ENCODE measurements at places on chromosomes 1 and 21. TPM values are rescaled to one million over a fixed set of nuclear protein-coding genes. Genes with fewer than 3 reads are reported as not detected.

DNA sequence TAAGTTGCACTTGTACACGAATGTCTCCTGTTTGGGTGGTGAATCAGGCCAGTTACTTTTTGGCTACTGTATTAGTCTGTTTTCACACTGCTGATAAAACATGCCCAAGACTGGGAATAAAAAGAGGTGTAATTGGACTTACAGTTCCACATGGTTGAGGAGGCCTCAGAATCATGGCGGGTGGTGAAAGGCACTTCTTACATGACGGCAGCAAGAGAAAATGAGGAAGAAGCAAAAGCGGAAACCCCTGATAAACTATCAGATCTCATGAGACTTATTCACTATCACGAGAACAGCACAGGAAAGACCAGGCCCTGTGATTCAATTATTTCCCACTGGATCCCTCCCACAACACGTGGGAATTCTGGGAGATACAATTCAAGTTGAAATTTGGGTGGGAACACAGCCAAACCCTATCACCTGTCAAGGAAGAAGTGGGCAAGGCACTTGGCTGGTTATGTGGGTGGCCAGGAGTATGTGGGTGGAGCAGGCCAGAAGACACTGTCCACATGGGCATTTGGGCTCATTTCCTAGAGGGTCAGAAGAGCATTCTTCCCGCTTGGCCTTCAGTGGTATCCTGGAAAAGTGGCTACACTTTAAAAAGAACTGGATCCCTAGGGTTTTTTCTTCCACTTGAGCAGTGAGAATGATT lies 228.8 kb downstream of the HHAT start:
- no peak for DNase-seq

GRCh38 chr1:183699616-183700160 lies 46.6 kb upstream of the APOBEC4 start:
- DNase-seq: no peak

GRCh38 chr21:27363719-27364477 lies 397.0 kb upstream of the ADAMTS5 start:
- DNase-seq: no peak

- DNase-seq: no peak
Observed at GRCh38 chr1:52725903-52726264, 369 bp upstream of the ZYG11B start.

DNA sequence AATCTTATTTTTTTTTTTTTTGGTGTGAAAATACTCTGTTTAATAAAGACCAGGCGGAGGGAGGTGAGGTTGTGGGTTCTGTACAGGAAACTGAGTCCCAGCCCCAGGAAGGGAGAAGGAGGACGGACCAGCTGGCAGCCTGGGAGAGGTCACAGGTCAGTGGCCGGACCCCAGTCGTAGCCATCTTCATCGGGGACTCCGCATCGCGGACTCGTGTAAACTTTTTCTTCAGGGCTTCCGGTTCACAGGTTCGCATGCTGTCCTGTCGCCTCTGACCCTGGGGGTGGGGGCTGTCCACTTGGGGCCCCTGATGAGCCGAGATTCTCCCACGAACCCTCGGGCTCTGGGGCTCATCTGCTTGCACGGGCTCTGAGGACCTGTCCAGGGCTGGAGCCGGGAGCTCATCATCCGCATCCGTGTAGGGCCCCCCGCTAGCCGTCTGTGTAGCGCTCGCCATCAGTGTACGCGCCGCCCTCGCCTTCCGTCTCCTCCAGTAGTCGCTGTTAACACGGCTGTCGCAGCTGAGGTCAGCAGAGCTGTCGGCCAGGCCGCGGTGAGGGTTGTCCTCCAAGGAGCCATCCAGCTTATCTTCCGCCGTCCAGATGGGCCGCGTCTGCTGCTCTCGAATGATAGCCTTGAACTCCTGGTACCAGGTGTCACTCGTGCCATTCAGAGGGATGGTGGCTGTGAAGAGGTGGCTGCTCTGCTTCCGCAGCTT lies 975.7 kb upstream of the PRMT6 start:
- DNase-seq: no peak

DNA sequence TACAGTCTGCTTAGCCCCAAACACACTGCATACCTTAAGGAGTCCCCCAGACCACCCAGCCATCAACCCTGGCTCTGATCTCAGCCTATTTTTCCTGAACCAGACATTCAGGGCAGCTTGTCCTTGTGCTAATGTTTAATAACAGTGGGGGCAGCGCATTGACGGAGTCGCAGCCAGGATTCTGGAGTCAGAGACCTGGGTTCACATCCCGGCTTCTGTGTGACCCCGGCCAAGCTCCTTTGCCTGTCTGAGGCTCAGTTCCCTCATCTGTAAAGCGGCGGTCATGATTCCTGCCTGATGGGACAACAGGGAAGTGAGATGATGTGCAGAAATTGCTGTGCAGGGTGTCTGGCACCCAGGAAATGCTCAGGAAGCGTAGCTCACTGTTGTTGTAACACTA lies 63.1 kb downstream of the MATN1 start:
- DNase-seq: peak; percentile 21

GRCh38 chr1:43912607-43913006 lies 21.0 kb upstream of the ARTN start:
- no peak for DNase-seq

GRCh38 chr1:117599286-117600221 lies 6.3 kb upstream of the TENT5C start:
- DNase-seq: no peak

GRCh38 chr1:200153277-200154055 lies 126.0 kb downstream of the NR5A2 start:
- no peak for DNase-seq

DNA sequence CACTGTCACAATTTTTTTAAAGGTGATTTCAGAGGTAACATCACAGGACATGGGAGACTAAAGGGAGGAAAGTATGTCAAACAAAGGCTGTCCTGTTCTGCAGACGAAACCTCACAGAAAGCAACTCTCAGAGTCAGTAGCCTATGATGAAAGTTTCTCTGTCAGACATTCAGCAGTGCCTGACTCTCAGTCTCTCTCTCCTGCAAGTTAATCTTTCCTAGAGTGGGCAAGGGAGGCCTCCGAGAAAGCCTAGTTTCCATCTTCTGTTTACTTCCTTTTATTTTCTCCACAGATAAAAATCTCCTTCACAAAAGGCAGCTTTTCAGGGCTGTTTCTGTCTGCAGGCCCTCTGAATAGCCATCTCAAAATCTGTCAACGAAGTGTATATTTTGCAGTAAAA lies 24.9 kb upstream of the FMO2 start:
- no peak for DNase-seq

DNA sequence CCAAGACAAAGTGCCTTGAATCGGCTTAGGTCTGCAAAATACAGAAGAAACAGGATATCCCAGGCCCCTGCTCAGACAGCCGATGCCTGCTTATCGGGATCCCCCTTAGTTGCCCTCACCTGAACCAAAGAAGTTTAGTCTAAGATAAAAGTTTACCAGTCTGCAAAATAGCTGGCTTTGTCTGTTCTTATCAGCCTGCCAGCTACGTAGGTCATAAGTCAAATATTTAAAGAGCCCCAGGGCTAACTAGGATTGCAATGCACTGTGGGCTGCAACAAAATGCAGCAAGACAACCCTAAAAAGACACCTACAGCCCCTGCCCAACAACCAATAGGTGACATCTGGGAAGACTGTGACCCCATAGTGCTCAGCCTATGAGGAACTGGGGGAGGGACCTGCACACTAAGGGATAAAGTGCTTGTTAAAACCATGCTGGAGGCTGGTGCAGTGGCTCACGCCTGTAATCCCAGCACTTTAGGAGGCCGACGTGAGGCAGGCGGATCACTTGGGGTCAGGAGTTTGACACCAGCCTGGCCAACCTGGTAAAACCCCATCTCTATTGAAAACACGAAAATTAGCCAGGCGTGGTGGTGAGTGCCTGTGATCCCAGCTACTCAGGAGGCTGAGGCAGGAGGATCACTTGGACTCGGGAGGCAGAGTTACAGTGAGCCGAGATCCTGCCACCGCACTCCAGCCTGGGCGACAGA lies 27.4 kb downstream of the LRRC3 start:
- DNase-seq: no peak

The OR2T11 gene
- total RNA-seq: not detected

The NGF gene
- 1.0 TPM for total RNA-seq

The LCE3D gene
- total RNA-seq: not detected

The OR4F29 gene
- not detected for total RNA-seq

The CLDN17 gene
- total RNA-seq: not detected

The TDRKH gene
- total RNA-seq: 12.8 TPM

The FMO3 gene
- 22.7 TPM for total RNA-seq

The FCAMR gene
- total RNA-seq: not detected

The PSRC1 gene
- 2.9 TPM for total RNA-seq

The PMVK gene
- 38.4 TPM for total RNA-seq

The DIRAS3 gene
- total RNA-seq: 1.4 TPM

The BCL2L15 gene
- total RNA-seq: 1.8 TPM

The SYT2 gene
- total RNA-seq: 0.06 TPM

All from upper lobe of right lung (tissue), 1 donor.